ENCODE measurements at places on chromosomes 7 and 10.

- no peak for DNase-seq
Measured at GRCh38 chr7:55425141-55425752, 60.1 kb downstream of the LANCL2 start.

DNA sequence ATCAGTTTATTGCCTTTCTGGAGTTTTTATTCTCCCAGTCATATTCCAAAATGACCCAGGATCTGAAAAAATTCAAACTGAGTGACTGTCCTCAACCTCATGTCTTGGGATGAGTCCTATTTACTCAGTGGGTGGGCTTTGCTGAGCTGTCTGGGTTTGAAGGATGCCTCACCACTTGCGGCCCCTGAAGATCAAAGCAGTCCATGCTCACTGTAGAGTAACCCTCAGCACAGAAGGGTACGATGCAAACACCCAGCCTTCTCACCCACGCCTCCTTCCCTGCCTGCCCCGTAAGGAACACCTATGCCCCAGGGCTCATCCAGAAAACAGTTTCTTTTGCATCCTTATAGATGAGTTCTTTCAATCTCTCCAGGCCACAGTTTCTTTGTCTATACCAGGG lies 42.2 kb upstream of the GRB10 start:
- DNase-seq: no peak

GRCh38 chr7:55185941-55186609 lies 167.3 kb downstream of the EGFR start:
- no peak for DNase-seq

DNA sequence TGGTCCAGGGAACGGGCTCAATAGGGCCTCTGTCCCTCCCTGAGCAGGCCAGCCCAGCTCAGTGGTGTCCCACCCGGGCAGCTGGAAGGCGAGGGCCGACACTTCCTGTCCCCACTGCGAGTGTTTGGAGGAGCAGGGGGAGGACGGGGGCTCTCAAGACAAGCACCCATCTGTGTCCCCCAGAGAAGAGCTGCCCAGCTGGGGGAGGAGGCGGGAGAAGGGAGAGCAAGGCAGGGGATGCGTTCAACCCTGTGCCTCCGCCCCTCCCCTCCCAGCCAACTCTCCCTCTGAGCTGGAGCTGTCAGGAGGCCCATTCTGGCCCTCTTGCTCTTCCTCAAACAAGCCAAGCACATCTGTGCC lies 35.7 kb downstream of the ZCCHC24 start:
- DNase-seq: no peak

GRCh38 chr10:18659819-18660535 lies 746 bp downstream of the ARL5B start:
- DNase-seq: no peak

All from left lobe of liver (tissue), 2 donors.